Ammon's horn (tissue), 1 donor: ENCODE measurements at places on chromosomes 4 and X.

DNA sequence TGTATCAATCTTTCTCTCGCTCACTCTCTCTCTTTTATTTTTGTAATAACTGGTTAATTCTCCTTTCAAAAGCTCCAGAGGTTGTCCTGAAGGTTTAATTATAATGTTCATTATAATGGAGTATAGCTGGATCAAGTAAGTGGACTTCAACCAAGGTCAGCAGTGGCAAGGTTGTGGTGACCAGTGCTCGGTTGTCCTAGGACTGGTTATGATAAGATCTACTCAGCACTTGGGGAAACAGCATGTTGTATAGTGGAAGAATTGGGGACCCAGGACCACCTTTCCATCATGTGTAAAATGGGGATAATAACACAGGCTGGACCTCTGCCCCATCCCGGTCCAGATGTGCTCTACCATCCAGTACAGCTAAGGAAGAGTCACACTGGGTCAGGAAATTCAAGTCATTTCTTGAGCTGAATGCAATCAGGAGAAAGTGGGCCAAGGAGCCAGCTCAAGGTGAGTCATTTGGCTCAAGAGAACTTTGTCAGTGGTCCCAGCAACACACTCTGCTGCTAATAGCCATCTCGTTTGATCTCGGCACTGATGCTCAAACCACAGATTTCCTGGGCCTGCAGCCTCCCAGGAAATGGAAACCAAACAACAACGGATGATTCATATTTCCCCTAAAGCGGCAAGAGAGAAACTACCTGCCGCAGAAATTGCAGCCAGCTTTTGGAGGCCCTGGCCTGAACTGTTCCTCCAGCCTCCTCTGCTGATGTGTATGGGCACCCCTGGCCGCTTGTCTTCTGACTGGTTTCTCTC is 123.6 kb upstream of the RBPJ start:
- DNase-seq: no peak

DNA sequence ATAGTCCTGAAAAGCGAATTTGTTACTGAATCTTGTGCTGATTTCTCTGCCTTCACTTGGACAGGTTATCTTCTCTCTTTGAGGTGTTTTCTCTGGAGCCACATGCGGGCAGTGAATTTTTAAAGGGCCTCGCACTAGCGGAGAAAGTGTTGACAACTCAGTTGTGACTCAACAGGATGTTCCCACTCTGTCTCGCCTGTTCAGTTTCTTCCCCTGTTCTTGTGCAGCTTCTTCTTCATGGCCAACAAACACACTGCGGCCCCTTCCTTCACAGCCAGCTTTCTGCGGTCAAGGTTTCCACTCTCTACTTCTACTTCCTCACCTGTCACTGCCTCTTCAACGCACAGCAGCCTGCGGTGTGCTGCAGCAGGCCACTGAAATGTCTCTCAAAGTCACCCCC is 1.1 kb upstream of the SHROOM4 start:
- peak; percentile 8 for DNase-seq

- DNase-seq: no peak
Measured at GRCh38 chr4:68074397-68074796, 55.3 kb downstream of the TMPRSS11F start.

DNA sequence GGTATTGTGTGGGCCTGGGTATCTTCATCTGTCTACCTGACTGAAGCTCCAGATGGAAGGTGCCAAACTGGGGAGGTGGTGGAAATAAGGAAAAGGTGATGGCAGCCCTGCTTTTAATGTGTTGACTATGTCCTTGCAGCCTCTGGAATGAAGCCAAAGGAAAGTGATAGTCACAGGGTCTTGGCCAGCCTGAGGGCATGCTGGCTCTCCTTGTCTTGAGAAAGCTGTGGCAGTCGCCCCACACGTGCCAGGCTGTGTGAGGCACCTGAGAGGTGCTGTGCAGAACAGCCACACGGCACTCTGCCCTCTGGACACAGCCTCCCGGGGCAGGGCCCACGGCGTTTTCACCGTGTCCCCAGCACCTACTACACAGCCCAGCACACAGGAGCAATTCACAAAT is 77.6 kb downstream of the NAT8L start:
- no peak for DNase-seq

GRCh38 chrX:52979993-52980392 is 21.7 kb upstream of the FAM156A start:
- no peak for DNase-seq

- no peak for DNase-seq
Measured at GRCh38 chr4:124948976-124949597, 236.6 kb upstream of the ANKRD50 start.

- DNase-seq: no peak
Measured at GRCh38 chr4:182494103-182494502, 250.9 kb downstream of the TENM3 start.

DNA sequence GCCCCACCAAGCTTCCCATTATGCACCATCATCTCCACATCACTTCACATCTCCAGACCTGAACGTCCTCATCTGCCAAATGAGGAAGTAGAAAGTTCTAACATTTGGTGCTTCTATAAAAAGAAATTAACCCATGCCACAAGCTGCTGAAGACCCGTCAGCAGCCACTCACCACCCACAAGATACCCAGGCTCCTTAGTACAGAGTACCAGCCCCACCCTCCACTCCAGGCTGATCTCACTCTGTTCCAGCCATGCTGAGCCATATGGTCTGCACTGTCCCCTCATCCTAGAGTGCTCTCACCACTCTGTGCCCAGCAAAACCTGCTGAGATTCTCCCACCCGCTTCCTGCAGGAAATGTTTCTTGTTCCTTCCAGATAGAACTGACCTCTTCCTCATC is 240.8 kb upstream of the PPARGC1A start:
- DNase-seq: no peak

DNA sequence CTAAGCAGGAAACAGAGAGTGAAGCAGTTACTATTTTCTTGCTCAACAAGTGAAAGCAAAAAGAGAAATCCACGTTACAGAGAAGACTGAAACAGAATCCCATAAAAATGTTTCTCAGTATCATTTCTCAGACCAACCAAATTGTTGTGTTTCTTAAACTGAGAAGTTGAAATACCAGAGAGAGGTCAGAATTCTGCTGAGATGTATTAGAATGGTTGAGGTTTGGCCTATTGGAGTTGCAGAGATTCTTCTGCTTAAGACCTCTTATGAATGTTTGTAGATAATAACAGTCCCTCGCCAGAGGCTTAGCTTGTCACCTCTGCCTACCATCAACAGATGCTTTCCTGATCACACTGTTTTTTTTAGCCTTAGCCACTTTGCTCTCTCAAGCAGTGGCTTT is 481.4 kb downstream of the TRIML1 start:
- DNase-seq: no peak

- no peak for DNase-seq
Measured at GRCh38 chrX:154348114-154348531, 26.3 kb downstream of the FLNA start.

- DNase-seq: no peak
Measured at GRCh38 chrX:104987063-104987462, 233.4 kb downstream of the TEX13A start.

GRCh38 chr4:43244688-43245382 is 352.3 kb downstream of the GRXCR1 start:
- DNase-seq: no peak

- no peak for DNase-seq
Measured at GRCh38 chrX:20352935-20353336, 86.2 kb upstream of the RPS6KA3 start.

- DNase-seq: no peak
Measured at GRCh38 chrX:100591256-100592051, 6.7 kb downstream of the TNMD start.

DNA sequence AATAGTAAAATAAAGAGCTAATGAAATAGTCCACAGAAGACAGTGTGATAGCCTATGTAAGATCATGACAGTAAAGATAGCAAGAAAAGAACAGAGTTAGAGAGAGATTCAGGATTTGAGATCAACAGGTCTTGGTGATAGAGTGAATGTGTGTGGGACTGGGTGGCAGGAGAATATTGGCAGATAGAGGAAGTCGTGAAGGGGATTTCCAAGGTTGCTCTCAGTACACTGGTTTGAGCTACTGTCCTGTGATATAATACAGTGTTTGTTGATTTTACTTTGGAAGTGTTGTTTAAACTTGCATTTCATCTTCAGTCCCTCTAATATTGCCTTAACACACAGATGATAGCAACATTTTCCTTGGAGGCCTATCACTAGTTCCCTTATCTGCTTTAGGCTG is 44.1 kb downstream of the DTHD1 start:
- DNase-seq: no peak

GRCh38 chr4:90715242-90715641 is 588.0 kb downstream of the CCSER1 start:
- no peak for DNase-seq

DNA sequence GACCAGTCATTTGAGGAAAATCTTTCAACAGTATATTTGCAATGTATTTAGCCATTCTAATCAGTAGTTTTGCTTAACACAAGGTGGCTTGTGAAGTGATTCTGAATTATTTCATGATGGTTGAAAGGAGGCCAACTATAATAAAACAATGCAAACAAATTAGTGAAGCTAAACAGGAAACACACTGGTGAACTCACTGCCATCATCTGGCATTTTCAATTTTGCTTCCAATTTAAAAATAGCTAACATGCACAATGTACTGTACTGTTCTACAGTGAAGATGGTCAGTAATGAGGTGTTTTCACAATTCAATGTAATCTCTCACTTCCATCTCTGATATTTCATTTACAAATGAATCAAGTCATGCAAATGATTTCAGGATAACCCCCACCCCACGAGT is 31.1 kb downstream of the PGRMC2 start:
- no peak for DNase-seq

GRCh38 chr4:3168029-3168428 is 80.9 kb upstream of the MSANTD1 start:
- no peak for DNase-seq

DNA sequence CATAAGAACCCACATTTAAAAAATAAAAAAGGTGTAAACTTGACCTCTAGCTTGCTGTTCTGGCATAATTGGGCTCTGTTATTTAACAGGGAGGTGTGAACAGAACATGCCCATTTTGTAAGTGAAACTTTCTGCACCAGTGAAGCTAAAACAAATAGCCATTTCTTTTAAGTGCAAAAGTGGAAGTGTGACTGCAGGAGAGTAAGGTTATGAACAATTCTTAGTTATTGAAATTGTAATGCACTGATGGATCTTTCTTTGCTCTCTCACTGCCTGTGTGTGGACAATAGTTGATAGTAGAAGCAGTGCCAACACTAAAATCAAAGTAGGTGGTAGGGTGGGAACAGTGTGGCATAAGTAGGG is 12.6 kb downstream of the P2RY10 start:
- DNase-seq: no peak

DNA sequence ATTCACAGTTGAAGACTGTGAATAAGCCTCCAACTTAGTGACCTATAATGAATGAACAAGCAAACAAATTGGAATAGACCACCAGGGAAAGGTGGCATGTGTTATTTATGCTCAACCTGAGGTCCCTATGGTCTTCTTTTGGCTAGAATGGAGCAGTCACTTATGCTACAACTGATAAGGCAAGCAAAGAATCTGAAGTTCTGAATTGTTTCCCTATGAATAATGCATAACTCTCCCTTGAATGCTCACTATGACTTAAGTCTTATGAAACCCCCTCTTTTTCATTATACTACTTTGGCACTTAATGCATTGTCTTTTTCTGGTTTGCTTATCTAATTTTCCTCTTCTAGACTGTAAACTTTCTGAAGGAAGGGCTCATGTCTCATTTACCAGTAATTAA is 2.6 kb downstream of the GIMD1 start:
- DNase-seq: no peak

- DNase-seq: no peak
Measured at GRCh38 chr4:152004801-152005200, 244.0 kb upstream of the GATB start.

DNA sequence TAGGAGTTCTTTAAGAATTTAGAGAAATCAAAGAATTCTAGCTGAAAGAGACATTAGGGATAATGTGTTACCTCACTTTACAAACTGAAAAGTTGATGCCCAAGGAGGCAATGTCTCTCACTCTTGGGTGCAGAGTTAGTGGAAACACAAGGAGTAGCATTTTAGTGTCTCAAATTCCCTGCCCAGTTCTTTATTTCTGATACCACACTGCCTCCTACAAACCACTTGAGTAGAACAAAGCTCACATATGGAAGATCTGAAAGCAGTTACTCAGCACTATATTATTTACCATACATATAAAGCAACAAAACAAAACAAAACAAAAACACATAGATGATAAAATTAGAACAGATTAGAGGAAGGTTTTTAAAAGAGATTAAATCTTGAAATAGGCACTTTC is 124.2 kb downstream of the REELD1 start:
- DNase-seq: no peak

DNA sequence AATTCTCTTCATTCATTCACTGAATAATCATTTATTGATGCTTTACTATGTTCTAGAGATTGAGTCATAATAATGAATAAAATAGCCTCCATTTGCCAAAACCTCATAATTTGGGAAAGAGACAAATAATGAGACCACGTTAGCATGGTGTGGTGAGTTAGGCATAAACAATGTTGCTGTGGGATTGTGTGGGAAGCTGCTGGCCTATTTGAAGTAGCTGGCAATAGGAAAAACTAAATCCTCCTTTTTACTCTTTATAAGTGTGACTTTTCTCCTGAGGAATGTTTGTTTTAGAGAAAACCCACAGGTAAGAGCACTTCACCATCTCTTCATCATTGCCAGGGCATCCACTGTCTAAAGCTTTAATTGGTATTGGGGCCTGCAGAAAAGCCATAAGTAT is 95.3 kb downstream of the AREG start:
- no peak for DNase-seq

GRCh38 chr4:16078195-16078760 is 5.5 kb downstream of the PROM1 start:
- DNase-seq: no peak

- no peak for DNase-seq
Measured at GRCh38 chr4:118850488-118851173, 14.7 kb upstream of the SEC24D start.
